ENCODE measurements at places on chromosomes 3 and 15.

GRCh38 chr15:50945725-50946124, 37.2 kb downstream of the AP4E1 start:
- no peak for DNase-seq

DNA sequence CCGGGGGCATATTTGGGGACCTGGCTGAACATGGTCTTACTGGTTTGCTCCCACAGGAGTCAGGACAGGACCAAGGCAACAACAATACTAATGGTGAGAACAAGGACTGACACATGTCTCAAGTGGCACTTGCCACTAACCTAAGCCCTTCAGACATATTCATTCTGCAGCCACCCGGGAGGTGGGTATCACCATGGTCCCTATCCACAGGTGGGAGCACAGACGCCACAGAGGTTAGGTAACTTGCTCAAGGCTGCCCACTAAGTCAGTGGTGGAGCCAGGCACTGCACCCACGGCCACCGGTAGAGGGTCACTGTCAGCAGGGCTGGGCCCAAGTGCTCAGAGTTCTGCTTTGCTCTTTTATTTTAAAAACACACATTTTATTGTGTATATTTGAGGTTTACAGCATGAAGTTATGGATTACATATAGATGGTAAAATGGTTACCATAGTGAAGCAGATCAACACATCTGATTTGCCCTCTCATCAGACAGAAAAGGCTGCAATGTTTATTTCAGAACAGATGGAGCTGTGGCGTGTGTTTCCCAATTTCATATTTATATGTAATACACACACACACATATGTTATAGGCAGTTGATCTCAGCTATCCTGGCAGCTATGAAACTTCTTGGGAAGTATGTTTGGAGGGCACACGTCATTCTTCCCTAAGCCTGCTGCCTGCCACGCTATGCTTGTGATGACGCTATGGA, 30.0 kb upstream of the SLC41A3 start:
- DNase-seq = no peak

DNA sequence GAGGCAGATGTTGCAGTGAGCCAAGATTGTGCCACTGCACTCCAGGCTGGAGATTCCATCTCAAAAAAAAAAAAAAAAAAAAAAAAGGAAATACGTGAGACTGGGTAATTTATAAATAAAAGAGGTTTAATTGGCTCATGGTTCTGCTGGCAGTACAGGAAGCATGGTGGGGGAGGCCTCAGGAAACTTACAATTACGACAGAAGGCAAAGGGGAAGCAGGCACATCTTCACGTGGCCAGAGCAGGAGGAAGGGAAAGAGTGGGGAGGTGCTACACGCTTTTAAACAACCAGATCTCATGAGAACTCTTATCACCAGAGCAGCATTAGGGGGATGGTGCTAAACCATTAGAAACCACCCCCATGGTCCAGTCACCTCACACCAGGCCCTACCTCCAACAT, 138.2 kb upstream of the IL12A start:
- no peak for DNase-seq

- no peak for DNase-seq
Observed at GRCh38 chr3:97825101-97825500, 3.3 kb downstream of the CRYBG3 start.

DNA sequence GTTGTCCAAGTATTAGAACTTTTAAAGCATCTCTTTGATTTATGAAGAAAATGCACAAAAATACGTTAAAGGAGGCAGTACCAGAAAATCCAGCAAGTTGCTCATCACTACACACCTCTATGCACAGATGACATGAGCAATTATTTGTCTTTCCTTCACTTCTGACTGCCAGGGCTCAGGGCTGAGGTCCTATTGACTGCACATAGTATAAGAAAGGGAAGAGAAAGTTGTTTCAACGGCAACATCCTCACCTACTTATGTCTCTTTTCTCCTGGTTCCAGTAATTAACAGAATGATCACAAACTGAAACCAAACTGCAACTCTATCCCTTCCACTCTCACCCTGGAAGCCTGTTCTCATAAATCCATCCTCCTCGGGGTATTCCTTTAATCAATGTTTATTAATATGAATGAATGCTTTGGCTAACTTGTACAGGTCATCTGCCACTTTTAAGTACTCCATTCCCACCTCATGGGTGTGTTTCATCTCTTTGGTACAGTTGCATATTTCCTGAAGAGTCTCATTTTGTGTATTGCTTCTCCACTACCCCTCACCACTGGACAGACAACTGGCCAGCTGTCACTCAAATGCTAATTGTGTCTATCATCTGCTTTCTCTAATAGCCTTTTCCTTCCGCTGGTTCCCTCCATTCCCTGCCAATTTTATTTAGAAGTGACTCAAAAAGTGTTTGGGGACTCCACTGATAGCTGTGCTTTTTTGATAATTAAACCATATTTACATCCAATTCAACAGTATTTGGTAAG, 34.5 kb downstream of the RAB27A start:
- no peak for DNase-seq

- DNase-seq = no peak
Observed at GRCh38 chr3:89577637-89578530, 470.5 kb downstream of the EPHA3 start.

DNA sequence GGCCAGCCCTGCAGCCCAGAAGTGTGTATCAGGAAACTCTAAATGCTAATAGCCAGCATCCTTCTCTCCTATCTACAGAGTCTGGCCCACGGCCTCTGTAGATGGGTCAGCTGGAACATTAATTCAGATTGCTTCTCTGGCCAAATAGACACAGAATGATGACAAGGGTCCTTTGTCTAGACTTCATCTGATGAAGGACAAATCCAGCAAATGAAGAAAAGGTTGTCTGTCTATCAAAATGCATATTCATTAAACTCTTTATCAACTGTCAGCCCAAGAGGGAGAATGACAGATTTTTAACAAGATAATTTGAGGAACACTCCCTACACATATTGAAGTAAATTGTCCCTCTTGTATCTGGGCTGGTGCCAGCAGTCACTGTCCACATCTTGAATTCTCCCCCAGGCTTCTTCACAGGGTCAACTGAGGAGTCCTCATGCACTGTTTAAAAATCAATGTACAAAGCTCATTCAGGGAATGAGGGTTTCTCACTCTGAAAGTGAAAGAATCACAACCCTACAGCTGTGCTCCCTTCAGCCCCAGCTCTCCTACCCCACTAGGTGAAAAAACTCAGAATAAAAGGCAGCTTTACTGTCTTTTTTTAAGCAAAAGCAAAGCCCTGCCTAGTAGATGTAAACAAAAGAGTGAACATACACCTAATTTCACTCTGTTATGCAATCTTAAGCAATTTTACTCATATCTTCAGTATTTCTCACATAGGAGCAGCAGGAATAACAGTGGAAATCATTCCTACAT, 507.7 kb downstream of the IGSF11 start:
- DNase-seq = no peak

- peak; percentile 50 for DNase-seq
Observed at GRCh38 chr3:111338059-111338698, 203.8 kb upstream of the CD96 start.

DNA sequence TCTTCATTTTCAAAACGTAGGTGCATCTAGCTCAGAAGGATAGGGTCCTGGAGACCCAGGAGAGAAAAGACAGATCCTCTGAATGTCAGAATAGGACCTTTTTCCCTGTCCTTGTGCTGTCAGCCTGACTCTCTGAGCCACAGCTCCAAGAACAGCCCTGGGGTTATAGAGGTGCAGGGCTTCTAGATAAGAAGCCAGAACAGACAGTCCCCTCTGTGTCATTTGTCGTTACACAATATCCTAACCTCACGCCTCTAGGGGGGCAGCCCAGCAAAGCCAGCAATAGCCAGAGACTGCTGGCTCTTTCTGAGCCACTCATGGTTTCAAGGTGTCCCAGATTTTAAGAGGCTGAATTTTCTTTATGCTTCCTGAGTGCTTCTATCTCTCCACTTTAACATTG, 153.2 kb upstream of the THBS1 start:
- DNase-seq = no peak

- DNase-seq = no peak
Observed at GRCh38 chr3:168995129-168995528, 668.4 kb downstream of the MECOM start.

- DNase-seq = no peak
Observed at GRCh38 chr3:176447369-176447768, 749.9 kb downstream of the TBL1XR1 start.

- DNase-seq = no peak
Observed at GRCh38 chr3:55691141-55691540, 204.0 kb upstream of the WNT5A start.
